ENCODE measurements at places on chromosomes 12 and 14.
A peak's percentile ranks its signal among the peaks of the same experiment; 100 is the strongest.

GRCh38 chr12:116759783-116760621 is 21.9 kb downstream of the RNFT2 start:
- ATAC-seq = no peak

- no peak for ATAC-seq
Measured at GRCh38 chr14:51039252-51039651, 55.7 kb downstream of the TRIM9 start.

- no peak for ATAC-seq
Measured at GRCh38 chr12:32820376-32820931, 64.8 kb upstream of the YARS2 start.

GRCh38 chr14:43595096-43595772 is 911.8 kb downstream of the FSCB start:
- no peak for ATAC-seq

- peak; percentile 12 for ATAC-seq
Measured at GRCh38 chr12:2003676-2004112, 563 bp downstream of the DCP1B start.

DNA sequence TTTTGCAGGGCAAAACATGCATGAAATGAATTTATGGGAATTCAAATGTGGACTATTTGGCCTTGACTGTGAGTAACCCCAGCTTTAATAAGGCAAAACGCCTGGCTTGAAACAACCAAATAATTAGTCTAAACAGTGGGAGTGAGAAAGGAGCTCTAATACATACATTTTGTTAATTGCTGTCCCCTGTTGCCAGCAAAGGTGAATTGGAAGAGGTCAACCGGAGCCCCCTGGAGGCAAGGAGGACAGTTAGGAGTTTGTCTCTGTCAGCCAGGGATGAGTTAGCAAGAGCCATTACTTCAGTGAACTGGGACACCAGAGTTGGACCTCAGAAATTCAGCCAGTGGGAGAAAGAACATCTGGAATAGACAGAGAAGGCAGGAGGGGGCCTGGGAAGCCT is 17.4 kb downstream of the KRT76 start:
- ATAC-seq = no peak

DNA sequence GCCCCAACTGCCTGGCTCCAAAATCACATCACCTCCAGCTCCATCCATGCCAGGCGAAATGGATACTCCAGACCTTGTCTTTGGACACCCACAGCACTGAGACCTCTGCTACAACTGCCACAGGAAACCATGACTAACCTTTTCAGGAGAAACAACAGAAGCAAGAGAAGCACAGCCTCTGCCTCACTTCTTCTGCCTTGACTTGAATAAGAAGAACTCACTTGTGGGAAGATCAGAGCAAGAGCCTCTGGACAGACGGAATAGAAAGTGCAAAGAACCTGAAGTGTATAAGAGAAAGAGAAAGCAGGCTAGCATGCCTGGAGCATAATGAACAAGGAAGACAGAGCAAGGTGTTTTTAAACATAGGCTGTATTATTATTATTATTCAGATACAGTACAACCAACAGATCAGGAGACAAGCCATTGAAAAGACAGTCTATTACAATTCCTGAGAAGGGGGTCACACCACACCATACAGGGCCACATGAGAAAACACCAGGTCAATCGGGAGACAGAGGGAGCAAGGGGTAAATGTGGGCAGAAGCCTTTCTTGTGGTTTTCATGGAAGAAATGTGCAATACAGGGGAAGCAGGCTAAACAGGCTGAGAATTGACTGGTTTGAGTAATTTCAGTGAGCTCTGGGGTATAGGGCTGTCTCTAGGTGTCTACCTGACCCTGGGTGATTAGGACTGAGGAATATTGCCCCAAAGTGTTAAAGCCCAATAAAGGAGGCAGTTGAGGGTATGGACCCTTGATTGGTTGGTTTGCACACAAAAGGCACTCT is 7.4 kb upstream of the OR10P1 start:
- peak; percentile 62 for ATAC-seq
